ENCODE measurements at places on chromosomes 6 and 20.

GRCh38 chr20:6269168-6269873 is 146.5 kb upstream of the FERMT1 start:
- no peak for DNase-seq

- no peak for DNase-seq
Measured at GRCh38 chr20:1283522-1284510, 17.7 kb downstream of the SNPH start.

DNA sequence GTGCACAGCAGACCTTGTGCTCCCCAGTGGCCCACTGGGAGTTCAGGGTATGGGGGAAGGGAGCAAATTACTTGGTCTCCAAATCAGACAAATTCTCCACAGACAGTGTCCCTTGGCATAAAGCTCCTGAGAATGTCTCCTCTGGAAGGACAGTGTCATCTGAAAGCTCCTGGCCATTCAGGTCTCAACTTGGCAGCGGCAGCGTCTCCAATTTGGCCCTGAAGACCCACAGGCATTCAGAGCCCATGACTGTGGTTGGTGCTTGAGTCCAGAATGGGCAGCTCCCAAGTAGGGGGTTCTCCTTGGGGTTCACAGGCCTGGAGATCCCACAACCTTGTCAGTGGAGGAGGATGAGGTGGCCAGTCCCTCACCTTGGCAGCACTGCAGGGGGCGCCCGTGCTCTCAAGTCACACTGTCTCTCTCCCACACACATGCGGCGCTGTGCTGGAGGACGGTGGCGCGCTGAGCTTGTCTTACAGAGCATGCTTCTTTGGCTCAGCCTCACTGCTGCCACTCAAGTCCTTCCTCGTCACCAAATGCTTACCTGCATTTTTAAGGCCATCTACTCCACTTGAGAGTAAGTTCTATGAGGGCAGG is 20.7 kb downstream of the DYNLRB1 start:
- DNase-seq = no peak

DNA sequence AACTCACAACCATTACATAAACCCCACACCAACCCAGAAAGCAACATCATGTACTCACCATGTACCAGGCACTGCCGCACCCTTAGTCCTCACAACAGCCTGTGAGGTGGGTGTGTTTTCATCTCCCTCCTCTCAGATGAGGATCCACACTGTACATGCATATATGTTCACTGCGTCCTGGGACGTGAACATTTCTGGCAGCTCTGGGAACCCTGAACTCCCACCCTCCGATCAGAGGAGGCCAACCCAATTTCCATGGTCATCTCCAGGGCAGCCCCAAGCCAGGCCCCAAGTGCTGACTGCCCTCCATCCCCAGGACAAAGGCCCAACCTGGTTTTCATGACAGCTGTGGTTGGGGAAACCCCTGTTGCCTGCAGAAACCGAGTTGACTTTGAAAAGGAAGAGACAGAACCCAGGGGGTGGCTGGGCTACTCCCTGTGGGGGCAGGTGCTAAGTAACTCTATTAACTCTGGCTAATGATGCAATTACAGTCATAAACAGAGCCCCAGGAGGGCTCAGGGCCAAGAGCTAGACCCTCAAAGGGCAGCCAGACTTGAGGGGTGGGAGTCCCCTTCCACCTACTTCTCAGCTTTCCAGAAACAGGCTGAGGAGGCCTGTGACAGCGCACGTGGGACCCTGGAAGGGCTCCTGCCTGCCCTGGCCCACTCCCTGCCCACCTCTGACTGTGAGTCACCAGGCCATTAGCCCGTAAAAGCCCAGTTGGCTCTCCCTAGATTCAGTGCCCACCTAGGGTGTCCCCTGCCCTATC is 2.6 kb downstream of the TFEB start:
- DNase-seq = peak; percentile 39

GRCh38 chr6:52046456-52046855 is 41.0 kb downstream of the PKHD1 start:
- no peak for DNase-seq

DNA sequence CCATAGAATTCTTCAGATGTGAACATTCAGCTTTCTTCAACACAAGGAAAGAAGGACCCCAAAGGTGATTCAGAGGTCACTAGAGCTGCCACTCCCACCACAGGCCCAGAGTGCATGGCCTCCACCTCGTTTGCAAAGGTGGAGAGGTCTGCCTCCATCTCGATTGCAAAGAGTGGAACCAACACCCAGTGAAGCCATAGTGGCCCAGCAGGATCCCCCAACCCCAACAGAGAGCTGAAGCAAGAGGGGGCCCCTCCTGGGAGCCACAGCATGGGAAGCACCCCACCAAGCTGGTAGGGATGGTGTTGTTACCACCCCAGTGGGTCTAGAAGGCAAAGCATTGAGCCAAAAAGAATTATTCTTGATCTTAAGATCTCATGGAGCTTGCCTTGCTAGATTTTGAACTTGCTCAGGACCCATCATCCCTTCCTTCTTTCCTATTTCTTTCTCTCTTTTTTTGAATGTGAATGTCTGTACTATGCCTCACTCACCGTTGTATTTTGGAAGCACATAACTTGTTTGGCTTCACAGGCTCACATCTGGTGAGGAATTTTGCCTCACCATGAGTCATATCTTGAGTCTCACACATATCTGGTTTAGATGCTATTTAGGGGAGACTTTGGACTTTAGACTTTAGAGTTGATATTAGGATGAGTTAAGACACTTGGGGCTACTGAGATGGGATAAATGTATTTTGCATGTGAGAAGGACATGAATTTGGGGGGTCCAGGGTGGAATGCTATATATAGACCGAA is 119.2 kb downstream of the ANKRD60 start:
- no peak for DNase-seq

GRCh38 chr6:3211681-3212080 is 15.8 kb downstream of the TUBB2B start:
- DNase-seq = no peak

- DNase-seq = no peak
Measured at GRCh38 chr6:16078064-16078463, 50.8 kb upstream of the MYLIP start.

GRCh38 chr20:63267691-63268090 is 4.9 kb upstream of the ARFGAP1 start:
- no peak for DNase-seq

GRCh38 chr6:109075934-109076333 is 18.7 kb downstream of the SESN1 start:
- DNase-seq = no peak

DNA sequence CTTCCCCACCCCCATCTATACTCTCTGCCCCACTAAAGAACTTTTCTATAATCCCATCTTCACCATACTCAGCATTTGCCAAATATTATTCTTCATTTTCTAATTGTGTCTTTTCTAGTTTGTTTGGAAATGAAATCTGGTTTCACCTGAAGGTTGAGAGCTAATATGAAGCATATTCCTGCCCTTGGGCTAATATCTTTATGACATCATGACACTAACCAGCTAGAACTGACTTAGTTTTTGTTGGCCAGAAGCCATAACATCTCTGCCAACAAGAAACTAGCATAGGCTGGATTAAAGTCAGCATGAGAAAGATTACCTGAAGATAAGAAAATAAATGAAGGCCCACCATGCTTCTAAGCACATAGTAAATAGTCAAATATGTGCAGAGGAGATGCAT is 16.7 kb downstream of the UNC5CL start:
- DNase-seq = no peak

- no peak for DNase-seq
Measured at GRCh38 chr6:132675002-132675401, 16.0 kb upstream of the TAAR1 start.

DNA sequence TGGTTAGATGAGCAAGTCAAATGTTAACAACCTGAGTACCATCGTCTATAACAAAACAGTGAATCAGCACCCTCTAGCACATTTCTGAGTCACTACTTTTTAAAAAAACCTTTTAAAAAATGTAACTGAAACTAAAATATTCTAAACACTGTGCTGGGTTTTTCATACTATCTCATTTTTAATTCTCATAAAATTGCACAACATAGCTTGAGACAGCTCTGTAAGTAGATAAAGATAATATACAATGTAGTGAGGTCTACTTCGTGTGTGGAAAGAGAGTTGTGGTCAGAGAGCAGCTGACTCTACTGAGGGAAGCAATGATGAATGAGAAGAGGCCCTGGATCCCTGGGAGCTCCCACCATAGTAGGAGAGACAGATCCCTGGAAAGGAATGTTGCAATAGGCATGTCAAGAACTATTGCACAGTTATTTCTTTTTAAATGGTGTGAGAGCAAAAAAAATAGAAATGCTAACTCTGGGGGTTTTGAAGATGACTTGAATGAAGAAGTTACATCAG is 13.6 kb upstream of the CALHM6 start:
- DNase-seq = no peak

- no peak for DNase-seq
Measured at GRCh38 chr20:57840066-57840465, 130.3 kb upstream of the PMEPA1 start.

GRCh38 chr6:164356814-164357213 is 942.3 kb downstream of the QKI start:
- no peak for DNase-seq

GRCh38 chr6:89525786-89526562 is 93.0 kb downstream of the ANKRD6 start:
- no peak for DNase-seq

DNA sequence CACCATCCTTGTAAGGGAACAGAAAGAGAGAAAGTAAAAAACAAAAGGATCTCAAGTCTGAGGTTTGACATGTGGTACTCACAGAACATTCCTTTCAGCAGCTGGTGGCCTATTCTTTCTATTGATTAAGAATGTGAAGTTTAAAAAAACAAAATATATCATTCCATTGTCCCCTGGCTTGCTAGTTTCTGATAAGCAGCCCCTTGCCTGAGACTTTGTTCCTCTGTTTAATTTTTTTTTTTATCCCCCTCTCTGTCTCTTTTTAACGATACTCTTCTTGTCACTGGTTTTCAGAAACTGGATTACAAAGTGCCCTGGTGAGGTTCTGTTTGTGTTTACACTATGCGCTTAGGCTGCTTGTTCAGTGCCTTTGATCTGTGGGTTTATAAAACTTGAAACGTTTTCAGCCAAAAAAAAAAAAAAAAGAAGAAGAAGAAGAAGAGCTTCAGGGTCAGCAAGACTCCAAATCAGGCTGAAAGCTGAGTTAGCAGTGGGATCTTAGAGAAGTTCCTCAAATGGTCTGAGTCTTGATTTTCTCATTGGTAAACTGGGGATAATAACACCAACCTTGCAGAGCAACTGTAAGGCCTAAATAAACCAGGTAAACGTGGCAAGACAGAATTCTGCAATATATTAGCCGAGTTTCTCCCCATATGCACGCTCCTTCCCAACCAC is 45.1 kb upstream of the SLC22A23 start:
- DNase-seq = no peak

DNA sequence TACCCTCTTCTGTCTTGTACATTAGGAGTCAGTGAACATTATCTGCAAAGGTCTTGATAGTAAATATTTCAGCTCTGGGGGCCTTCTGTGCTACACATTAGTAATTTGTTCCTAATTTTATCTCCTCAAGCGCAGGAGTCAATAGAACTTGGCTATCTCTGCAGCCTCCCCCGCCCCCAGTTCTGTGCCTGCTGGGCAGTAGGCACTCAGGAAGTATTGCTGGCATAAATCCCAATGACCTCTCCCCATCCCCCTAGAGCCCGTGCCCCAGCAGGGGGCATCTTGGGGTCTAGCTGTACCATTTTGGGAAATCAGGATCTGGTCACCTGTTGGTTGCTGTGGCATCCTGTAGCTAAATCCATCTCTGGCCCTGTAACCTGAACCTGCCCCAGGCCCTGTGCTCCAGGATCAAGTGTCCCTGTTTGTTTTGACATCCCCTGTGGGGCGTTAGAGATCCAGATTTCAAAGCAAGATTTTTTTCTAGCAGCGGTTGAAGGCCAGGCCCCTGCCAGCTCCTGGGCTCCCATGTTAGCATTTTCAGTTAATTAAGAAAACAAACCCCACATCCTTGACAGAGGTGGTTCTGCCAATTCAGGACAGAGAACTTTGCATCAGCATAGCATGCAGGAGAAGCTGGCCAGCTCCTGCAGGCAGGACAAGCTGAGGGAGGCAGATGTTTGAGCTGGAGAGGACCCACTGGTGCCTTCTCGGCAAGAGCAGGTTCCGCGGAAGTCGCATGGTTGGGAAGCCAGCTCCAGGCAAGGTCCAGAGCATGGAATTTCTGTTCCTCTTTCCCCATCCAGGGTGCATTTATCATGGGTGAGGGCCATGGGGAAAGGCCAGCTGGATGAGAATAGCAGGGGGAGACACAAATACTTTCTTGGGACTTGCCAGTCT is 32.1 kb downstream of the DAAM2 start:
- no peak for DNase-seq

GRCh38 chr20:7015257-7015656 is 247.8 kb downstream of the BMP2 start:
- no peak for DNase-seq

DNA sequence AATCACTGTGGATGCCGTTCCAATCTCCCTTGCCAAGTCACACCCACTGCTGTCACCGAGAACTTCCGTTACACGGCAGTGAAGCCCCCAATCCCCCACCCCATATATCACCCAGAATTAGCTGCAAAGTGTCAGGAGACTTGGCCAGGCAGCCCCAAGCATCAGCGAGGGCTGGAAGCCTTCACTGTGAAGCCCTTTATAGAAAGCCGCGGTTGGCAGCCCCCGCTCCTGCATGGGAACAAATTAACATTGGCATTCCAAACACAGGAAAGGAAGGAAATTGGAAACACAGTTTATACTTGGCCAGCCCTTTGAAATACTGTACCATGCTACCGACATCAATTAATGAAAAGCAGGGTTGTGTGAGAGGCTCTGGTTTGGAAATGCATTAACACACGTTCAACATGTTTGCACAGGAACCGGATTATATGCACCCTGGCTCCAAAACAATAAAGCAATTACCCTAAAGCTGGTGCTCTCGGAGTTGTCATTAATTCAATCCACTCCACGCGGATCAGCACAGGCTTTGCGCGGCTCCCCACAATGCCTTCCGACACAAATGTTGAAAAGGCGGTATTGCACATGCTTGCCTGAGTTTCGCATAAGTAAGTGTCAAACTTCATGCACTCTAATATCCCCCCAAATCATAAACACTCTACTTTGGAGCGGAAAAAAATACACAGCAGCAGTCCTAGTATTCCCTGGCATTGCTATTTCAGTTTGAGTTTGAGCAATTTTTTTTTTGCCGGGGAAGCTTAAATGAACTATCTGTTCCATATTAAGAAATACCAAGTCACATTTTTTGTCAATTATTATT is 7.1 kb downstream of the BMP7 start:
- no peak for DNase-seq

- DNase-seq = no peak
Measured at GRCh38 chr20:37200376-37200775, 21.0 kb upstream of the MROH8 start.

DNA sequence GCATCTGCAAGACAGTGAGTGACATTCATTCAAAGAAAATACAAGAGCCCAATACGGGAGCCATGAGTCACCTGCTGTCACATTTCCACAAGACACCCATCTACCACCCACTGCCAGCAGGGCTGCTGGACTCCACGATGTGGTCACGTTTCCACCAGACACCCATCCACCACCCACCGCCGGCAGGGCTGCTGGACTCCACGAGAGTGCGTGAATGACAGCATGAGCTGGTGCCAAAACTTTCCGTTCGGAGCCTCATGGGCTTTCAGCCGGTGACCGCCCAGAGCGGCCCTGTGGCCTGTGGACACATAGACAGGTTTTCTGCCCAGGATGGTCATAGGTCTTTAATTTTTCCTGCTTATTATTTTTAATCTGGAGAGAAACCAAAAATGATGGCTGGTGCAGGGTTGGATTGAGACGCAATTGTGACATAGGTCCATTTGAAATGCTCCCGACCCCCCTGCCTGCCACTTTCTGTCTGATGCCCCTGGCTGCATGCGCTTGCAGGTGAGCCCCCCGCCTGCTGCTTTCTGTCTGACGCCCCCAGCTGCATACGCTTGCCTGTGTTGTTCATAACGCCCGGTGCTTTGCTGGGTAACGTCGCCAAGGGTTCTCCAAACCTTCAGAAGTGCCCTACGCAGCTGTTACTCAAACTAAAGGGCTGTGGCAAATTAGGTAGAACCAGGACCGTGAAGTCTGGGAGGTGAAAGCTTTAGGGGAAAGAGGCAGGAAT is 59.1 kb upstream of the SMOC2 start:
- DNase-seq = no peak

All from effector CD8-positive, alpha-beta T cell (primary cell).